ENCODE measurements at places on chromosomes 4 and X.

DNA sequence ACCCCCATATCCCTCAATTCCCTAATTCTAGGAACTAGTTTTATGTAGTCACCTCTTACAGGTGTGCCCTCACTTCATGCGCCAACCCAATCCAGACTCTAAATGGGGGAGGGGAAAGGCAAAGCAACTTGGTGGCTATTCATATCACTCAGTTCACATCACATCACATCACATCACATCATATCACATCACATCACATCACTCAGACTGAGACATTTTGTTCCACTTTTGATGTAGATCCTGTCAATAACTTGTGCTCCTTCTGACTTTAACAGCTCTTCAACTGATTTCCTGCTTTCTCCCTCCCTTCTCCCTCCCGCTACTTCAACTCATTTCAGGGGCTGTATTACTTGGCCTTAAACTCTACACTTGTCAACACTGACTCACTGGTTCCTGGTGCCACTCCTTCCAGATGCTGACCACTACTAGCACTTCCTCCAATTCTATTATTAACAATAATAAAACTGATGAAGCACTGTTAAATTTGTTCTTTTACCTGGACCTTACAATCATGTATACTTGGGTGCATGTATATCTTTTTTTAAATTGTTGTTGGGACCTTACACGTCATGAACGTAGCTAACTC is 29.1 kb upstream of the PLS3 start:
- DNase-seq = no peak

DNA sequence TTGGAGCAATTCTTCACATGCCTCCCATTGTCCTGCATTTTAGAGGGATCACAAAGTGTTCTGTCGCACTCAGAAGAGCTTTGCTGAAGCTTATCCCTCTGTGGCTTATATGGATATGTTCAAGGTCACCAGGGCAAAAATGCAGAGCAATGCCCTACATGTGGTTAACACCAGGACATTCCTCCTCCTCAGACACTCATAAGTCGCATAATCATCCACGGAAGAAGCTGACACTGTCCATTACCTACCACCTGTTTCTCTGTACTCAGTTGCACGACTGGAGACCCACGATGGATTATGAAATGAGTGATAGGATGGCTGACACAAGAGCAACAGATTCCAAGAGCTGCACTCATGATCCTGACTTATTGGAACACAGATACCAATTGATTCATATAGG is 68.7 kb upstream of the PRDX4 start:
- no peak for DNase-seq

DNA sequence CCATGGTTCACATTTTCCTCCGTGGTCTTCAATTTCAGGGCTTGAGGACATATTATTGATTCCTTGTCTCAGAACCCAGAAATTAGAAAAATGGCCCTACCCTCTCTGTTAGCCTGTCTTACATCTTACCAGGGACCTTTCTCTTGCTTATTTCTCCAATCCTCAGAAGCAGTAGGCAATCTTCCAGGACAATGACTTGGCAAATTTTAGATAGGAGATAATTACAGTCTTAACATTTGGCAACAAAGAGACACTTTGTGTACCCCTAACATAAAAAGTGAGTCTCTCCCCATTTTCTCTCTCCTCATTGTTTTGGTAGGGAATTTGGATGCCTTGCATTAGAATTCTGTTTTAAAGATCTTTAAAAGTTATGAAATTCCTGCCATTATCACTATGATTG is 778.1 kb upstream of the SLIT2 start:
- DNase-seq = no peak

DNA sequence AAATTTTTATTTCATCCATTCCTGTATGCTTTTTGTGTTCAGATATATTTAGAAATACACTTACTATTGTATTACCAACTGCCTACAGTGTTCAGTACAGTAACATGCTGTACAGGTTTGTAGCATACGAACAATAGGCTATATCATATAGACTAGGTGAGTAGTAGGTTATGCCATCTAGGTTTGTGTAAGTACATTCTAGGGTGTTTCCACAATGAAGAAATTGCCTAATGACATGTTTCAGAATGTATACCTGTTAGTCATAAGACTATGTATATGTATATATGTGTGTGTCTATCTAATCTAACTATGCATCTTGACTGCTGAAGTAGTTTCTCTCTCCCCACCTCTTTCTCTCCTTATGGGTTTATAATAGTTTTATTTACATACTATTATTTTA is 51.5 kb upstream of the BTC start:
- DNase-seq = no peak

GRCh38 chr4:26785810-26786209 is 74.8 kb upstream of the STIM2 start:
- DNase-seq = no peak

DNA sequence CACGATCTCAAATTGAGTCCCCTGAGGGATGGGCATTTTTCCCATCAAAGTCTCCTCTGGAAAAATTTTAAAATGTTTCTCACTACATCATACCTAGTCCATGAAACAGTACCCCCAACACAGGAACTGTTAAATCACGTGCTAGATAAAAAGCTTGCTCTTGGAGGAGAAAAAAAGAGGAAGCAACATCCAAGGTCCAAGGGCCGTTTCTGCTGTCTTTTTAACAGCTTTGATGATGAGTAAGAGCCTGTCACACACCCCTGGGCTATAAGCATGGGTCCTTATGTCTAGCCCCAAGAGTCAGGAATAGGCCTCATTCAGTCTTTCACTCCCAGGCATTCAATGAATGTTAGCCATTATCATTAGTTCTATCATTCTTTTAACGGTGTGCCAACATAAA is 128.9 kb downstream of the SH3KBP1 start:
- DNase-seq = no peak

- no peak for DNase-seq
Measured at GRCh38 chr4:126742048-126742447, 890.7 kb upstream of the INTU start.

- DNase-seq = no peak
Measured at GRCh38 chrX:10904220-10904619, 206.9 kb upstream of the HCCS start.

DNA sequence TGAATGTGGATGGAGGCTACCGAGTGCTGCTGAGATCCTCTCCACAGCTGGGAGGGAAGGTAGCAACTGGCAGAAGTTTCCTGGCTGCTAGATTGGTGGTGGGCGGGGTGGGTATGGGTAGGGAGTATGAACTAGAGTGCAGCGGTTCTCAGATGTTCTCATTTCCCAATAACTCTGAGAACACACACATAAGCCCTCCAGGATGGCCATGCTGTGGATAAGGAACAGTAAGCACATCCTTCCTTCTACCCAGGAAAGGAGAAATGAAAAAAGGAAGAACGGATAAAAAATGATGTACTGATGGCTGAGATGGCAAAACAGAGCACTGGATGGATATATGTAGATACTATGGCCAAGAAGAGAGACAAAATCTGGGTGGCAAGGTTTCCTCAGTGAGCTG is 116.0 kb downstream of the ZNF827 start:
- DNase-seq = no peak

- no peak for DNase-seq
Measured at GRCh38 chr4:145828802-145829485, 109.7 kb downstream of the ZNF827 start.

GRCh38 chrX:15310117-15310516 is 5.3 kb downstream of the ASB11 start:
- no peak for DNase-seq

DNA sequence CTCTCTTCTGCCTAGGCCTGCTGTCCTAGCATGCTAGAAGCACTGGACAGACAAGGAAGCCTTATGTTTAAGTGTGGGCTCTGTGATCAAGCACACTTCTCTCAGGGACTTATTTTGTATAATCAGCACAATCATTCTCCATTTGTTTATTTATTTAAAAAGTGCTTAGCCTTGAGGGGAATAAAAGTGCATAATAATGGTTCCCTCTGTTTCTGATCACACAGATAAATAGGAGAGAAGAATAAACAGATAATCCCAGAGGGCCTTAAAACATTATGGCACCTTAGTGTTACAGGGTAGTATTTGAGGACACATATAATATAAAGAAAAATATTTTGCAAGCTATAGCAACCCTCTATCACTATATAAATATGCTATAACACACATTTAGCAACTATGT is 146.5 kb downstream of the UNC5C start:
- DNase-seq = no peak

GRCh38 chr4:48002267-48002666 is 14.2 kb downstream of the CNGA1 start:
- no peak for DNase-seq

- DNase-seq = no peak
Measured at GRCh38 chr4:53583513-53583912, 7.8 kb downstream of the LNX1 start.

GRCh38 chrX:64313624-64314023 is 81.6 kb downstream of the MTMR8 start:
- no peak for DNase-seq

DNA sequence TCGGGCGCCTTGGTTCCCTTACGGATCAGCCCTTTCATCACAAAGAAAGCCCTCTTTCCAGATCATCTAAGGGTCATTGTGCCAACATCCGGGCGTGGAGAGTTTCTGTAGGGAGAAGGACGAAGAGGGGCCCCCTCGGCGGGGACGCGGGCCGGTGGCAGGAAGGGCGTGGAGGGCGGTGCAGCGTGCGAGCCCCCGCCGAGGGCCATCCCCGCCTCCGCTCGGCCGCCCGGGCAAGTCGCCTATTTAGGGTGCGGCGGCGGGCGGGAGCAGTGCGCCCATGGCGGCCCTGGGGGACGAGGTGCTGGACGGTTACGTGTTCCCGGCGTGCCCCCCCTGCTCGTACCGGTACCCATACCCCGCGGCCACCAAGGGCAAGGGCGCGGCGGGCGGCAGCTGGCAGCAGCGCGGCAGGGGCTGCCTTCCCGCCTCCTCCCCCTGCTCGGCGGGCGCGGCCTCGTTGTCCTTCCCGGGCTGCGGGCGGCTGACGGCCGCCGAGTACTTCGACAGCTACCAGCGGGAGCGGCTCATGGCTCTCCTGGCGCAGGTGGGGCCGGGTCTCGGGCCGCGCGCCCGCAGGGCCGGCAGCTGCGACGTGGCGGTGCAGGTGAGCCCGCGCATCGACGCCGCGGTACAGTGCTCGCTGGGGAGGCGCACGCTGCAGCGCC is at the start of gene ZAR1:
Gene ZAR1, plus strand, starts transcription at position 241 of the 668 bp plus-strand sequence. Its CDS starts 40 bp downstream, at position 281.
- DNase-seq = no peak

DNA sequence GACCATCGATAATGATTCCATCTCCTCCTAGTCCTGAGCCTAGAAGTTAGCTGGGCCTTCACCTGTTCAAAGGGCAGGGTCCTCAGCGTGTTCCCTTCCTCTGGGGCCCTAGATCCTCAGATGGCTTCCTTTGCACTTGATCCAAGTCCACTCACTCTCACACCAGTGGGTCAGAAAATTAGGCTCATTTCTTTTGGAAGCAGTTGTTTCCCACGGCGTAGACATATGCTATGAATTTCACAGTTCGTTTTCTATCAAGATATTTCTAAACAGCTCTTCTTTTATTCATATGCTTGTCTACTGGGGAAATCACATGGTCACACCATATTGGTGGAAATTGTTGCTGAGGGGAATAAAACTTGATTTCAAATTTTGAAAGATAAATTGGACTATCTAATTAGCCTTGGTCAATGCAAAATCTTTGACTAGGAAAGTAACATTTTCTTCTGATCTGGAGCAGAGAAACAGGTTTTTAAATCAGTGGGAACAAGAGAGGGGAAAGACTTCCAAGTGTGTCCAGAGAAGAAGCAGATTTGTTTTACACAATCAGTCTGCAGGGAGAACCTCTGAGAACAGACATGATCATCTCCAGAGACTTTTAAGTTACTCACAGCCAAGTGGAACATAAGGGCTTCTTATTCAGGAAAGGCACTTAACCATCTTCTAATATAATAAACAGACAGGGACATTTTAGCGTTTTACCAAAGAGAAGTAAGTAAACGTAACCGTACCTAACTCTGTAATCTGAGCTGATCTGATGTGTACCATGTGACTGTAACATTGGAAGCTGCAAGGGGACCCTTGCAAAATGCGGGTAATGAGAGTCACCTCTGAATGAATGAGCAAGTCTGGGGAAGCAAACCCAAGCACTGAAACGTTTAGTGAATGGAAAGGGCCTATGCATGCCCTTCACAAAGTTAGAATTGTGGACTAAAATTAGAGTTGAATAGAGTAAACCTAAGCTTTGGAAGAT is 455.7 kb upstream of the FAT1 start:
- no peak for DNase-seq

GRCh38 chr4:56078866-56079265 is 130.1 kb downstream of the CEP135 start:
- DNase-seq = no peak

DNA sequence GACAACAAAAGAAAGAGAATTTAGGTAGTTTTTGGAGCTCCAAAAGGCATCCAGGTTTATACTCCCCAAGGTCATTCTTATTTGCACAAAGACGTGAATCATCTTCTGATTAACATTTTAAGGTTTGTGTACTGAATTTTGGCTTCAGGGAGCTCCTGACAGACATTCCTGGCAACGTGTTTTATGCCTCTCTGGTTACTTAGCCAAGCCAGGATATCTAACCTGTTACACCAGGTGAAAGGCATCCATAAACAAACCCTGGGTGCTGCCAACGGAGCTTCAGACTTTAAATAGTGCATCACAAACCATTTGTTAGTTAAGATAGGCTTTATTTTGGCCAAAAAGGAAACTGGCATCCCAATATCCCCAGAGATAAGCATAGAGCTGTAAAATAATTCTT is 997.3 kb downstream of the ARAP2 start:
- DNase-seq = no peak

GRCh38 chr4:128866691-128867090 is 57.2 kb downstream of the JADE1 start:
- DNase-seq = no peak

- no peak for DNase-seq
Measured at GRCh38 chrX:84320614-84321013, 132.6 kb upstream of the RPS6KA6 start.

GRCh38 chr4:109177096-109177810 is 125.2 kb downstream of the COL25A1 start:
- DNase-seq = no peak

- DNase-seq = no peak
Measured at GRCh38 chr4:47930971-47931804, 16.8 kb upstream of the NFXL1 start.

DNA sequence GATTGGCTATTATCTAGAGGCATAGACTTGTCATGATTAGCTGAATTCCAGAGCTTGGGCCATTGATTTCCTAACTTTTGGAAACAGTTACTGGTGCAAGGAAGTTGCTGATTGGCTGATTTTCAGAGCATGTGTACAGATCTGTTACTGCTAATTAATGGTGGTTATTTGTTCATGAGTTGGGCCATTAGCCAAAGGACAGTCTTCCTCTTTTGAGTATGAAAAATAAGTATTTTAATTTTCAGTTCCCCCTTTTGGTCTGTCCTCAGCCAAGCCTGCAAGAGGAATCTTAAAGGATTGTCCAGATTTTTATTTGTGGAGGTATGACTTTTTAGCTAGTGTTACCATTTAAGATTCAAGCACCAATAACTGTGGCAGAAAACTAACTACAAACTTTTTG is 7.0 kb upstream of the DSPP start:
- no peak for DNase-seq

- no peak for DNase-seq
Measured at GRCh38 chr4:26199596-26199995, 121.2 kb upstream of the RBPJ start.

GRCh38 chrX:154327038-154327820 is 31.6 kb downstream of the TKTL1 start:
- no peak for DNase-seq

GRCh38 chr4:139910106-139910505 is 243.9 kb downstream of the MAML3 start:
- no peak for DNase-seq
